ENCODE measurements at places on chromosomes 2 and 18. TPM values are rescaled to one million over a fixed set of nuclear protein-coding genes. Genes with fewer than 3 reads are reported as not detected.

Gene FAM237A
- polyA plus RNA-seq = not detected

GRCh38 chr2:78979380-78980151 is 45.9 kb upstream of the REG3G start:
- DNase-seq = no peak

DNA sequence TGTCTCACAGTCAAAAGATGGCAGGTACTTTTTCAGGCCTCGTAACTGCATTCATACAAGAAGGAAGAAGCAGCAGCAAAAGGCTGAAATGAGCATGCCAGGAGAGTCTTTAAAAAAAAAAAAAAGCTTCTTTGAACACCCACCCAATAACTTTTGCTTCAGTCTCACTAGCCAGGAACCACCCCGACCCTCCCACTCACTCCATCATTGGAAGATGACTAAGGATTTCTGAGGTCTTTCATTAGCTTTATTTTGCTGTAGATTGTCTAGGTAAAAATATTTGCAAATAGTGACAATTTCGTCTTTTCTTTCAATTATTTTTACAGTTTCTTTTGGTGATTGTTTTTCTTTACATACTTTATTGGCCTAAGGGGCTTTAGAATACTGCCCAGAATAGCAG is 37.9 kb downstream of the RBBP8 start:
- no peak for DNase-seq

DNA sequence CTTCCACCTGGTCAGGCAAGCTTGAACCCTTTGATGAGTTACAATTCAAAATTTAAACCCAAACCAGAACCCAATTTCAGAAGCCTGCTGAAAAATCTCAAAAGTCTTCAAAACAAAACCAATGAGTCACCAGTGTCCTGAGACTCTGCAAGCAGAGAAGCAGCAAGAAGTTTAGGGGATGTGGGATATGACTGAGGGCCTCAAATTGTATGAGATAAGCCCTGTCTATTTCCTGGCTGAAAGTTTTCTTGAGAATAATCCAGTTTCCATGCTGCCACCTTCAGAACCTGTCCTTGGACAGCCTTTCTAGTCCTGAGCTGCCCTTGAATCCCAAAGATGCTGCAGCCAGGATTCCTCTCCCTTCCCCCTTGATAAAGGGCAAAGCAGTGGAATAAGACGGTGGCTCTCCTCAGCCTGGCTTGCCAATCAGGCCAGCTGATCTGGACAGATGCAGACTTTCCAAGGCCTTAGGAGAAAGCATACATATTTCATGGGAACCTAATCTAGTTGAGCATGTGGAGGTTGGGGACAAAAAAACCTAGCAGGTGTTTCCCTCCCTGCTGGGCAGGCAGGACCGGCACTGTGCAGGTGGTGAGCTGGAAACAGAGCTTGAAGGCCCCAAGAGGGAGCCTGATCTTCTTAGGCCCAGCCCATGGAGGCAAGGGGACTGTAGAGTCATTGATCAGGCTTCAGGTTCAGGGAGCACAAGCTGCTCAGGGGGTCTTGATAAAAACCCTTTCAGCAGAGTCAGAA is 278.0 kb upstream of the MGAT5 start:
- no peak for DNase-seq

Gene RGPD6
- polyA plus RNA-seq = 2.6 TPM

Gene ADI1
- 46.9 TPM for polyA plus RNA-seq

Gene LCT
- polyA plus RNA-seq = not detected

Gene RETREG2
- polyA plus RNA-seq = 40.4 TPM

DNA sequence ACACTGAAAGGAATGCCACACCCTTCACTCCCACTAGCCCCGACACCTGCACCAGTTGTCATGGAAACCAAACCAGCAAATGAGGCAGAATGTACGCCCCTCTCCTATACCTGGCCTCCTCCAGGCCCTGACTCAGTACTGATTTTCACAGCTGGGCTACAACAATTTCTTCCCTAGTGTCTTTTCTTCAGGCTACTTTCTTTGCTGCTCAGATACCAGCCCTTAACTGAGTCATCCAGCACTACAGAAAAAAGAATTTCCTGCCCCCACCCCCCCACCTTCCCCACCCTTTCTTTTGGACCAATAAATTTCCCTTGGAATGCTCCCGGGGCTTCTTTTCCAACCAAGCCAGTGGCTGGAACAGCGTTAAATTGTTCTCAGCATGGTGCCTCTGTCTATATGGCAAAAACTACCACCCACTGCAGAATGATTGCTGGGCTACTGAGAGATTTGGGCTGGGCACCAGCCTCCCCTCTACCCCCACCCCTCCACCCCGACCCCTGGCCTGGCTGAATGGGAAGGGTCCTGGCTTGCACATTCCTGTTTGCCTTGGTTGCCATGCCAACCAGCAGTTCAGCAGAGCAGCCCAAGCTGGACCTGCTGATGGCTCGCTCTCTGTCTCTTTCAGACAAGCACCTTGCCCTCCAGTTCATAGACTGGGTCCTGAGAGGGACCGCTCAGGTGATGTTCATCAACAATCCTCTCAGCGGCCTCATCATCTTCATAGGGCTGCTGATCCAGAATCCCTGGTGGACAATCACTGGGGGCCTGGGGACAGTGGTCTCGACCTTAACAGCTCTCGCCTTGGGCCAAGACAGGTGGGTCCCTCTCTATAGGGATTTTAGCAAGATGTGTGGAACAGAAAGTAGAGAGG is 11.3 kb downstream of the SLC14A2 start:
- DNase-seq = peak; percentile 92

GRCh38 chr2:16407358-16407757 is 258.3 kb downstream of the CYRIA start:
- no peak for DNase-seq

- DNase-seq = no peak
These were observed 451.3 kb upstream of the TMEFF2 start for GRCh38 chr2:192645811-192646598.

- DNase-seq = no peak
These were observed 21.1 kb upstream of the MALT1 start for GRCh38 chr18:58649966-58650816.

- no peak for DNase-seq
These were observed 11.0 kb upstream of the FARP2 start for GRCh38 chr2:241344925-241345651.

GRCh38 chr2:156023229-156023869 is 309.2 kb downstream of the NR4A2 start:
- DNase-seq = no peak

GRCh38 chr2:133982256-133982655 is 271.6 kb upstream of the MGAT5 start:
- DNase-seq = no peak

Gene CROCC2
- not detected for polyA plus RNA-seq

Gene STON1
- polyA plus RNA-seq = 0.37 TPM

DNA sequence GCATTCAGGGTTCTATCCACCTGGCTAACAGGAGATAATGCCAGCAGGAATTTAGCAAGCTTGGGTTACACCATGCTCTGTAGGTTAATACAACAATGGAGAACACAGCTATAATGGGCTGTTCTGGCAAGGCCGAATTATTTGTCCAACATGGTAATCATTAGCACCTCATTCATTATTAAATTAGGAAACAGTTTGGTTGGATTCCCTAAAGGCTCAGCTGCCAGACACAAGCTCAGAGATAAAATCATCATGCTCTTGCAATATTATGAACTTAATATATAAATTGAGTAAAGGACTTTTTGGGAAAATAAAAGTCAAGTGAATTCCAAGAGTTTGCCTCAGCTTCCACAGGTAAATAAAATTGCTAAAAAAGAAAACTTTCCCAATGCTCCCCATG is 166.4 kb downstream of the ANKRD44 start:
- DNase-seq = no peak

DNA sequence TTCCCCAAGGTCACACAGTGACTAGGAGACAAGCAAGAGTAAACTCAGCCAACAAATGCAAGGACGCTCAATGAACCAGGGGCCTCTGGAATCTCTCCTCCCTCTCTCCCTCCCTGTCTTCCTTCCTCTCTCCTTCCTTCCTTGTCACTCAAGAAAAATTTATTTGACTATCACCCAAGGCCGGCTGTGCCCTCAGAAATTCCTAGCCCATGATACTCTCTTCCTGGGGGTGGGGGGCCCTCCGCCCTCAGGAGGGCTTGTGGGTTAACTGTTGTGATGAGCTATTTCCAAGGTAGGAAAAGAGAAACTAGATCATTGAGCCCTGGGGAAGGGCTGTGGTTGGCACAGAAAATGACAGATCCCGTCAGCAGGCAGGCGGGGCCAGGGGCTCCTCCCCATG is 21.7 kb downstream of the INHBB start:
- peak; percentile 28 for DNase-seq

DNA sequence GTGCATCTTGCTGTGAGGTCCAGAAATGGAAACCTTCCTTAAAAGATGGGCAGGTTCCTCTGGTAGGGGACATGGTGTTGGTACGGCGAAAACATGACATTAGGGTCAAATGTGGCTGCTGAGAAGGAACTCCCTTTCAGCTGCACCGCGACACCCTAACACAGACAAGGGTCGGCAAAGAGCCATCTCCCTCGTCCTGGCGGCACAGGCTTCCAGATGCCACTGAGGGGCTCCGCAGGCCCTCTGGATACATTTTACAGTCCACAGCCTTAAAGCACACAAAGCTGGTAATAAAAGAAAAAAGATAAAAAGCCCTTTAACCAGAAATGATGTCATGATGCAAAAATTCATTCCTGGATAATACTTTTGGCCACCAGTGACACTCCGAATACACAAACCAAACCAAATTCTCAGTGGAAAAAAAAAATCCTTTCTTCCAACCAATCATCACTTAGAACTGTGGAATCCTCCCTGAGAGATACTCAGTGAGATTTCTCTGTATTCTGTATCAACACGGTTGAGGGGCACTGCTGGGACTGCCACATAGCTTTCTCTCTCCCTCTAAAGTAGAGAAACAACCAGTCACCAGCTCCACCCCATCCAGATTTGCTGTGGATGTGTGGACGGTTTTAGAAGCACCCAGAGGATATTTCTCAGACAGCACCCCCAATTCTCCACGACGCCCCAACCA is 174.8 kb downstream of the HDAC4 start:
- DNase-seq = no peak

Gene REG3G
- not detected for polyA plus RNA-seq

- peak; percentile 17 for DNase-seq
These were observed 39.9 kb upstream of the DARS1 start for GRCh38 chr2:136025057-136025973.

Gene SANBR
- 4.3 TPM for polyA plus RNA-seq

Gene SLC4A5
- 0.14 TPM for polyA plus RNA-seq

DNA sequence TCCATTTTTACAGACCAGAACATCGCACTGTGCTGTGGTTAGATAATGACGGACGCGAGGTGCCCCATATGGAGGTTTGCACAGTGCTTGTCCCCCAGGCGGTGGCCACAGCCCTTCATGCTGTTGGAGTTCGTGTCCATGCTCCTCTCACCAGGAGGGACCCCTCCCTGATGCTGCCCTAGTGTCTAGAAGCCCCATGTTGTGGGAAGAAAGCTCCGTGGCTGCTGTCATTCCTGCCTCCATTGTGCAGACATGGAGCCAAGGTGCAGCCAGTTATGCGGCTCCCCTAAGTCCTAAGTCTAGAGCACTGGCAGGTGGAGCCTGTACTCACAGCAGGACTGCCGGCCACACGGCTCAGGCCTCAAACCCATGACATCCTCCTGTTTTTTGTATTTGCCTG is 464.9 kb downstream of the EIPR1 start:
- DNase-seq = no peak

Gene CD8A
- not detected for polyA plus RNA-seq

DNA sequence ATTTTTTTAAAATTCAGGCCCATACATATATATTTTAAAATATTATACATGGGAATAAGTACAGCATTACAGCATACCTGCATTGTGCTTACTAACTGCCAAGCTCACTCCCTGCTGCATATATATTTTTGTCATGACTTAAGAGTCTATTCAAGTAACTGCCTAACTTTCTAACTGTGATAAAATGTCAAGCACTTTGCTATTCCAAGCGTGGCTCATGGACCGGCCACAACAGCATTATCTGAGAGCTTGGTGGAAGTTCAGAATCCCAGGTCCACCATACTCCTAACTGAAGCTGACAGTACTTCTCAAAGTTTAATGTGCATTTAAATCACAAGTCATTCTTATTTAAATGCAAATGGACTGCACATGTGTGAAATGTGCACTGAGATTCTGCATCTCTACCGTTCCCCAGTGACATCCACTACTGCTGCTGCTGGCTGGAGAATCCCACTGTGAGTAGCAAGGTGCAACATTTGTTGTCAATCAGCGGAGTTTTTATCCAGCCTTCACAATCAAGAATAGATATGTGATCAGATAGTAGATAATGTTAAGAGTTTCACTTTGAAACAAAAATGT is 79.1 kb downstream of the DYM start:
- DNase-seq = no peak

Gene DRC1
- polyA plus RNA-seq = not detected

Gene VAMP5
- 5.3 TPM for polyA plus RNA-seq

- DNase-seq = no peak
These were observed 33.6 kb upstream of the KCNG2 start for GRCh38 chr18:79764131-79764530.

DNA sequence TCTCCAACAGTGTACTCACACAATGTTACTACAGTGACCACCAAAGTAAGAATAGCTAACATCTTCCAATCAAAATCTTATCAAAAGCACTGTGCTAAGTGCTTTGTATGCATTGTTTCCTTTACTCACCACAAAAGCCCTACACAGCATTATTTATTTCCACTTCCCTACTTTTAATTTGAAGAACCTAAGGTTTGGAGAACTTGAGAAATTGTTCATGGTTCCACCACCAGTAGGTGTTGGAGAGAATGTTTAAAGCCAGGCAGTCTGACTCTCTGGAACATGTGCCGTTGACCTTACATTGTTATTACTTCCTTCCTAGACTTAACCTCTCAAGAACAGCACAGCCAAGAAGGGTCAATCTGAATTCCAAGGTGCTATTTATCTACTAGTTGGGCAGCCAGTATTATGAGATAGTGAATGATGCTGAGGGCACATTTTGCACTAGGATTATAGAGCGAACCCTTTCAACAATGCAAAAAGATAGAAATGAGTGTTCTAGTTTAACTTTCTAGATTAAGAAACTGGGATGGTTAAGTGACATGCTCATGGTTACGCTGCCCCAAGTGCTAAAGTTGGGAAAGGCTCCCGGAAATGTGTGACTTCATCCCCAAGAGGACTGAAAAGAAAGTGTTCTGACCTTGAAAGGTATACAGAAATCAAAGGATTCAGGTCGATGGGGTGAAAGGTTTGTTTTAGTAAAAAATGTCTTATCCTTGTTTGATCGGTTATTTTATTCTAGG is 55.2 kb upstream of the FAM136A start:
- no peak for DNase-seq

DNA sequence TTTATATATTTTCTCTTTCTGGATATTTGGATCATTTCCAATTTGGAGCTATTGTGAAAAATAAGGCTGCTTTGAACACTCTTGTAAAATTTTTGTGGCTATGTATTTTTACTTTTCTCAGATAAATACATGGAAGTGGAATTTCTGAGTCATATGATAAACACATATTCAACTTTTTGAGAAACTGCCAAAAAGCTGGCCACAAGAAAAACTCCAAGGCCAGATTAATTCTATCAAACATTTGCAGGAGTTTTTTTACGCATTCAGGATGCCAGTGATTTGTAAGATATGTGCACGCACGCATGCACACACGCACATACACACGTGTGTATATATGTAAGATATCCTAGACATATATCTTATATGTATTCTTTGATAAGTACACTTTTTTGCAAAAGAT is 477.5 kb upstream of the SPHKAP start:
- peak; percentile 20 for DNase-seq

GRCh38 chr2:58899692-58900091 is 658.6 kb upstream of the FANCL start:
- peak; percentile 30 for DNase-seq

GRCh38 chr18:48441405-48441881 is 32.3 kb upstream of the ZBTB7C start:
- no peak for DNase-seq
